ENCODE measurements at places on chromosomes 3 and 15.

GRCh38 chr3:31352331-31352730, 180.4 kb upstream of the STT3B start:
- DNase-seq = no peak

DNA sequence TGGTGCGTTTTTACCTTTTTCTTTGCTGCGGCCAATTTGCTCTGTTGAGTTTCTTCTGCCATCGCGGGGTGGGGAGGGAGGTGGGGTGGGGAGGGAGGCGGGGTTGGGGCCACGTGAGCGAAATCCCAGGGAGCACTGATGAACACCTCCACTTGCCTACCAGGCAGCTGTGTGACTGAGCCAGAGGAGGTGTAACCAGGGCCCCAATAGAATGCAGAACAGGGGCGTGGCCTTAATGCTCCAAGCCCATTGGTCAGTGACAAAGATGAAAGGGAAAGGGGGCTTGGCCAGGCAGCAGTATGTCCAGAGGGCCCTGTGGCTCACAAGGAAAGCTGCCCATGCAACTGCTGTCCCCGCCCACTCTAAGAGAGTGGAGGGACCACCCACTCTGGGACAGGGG, 21.4 kb upstream of the OR4F6 start:
- DNase-seq = no peak

- DNase-seq = peak; percentile 18
Measured at GRCh38 chr3:115448851-115449250, 174.5 kb upstream of the GAP43 start.

GRCh38 chr3:114878114-114878839, 268.8 kb downstream of the ZBTB20 start:
- peak; percentile 8 for DNase-seq

GRCh38 chr3:54283470-54283869, 161.1 kb downstream of the CACNA2D3 start:
- no peak for DNase-seq

DNA sequence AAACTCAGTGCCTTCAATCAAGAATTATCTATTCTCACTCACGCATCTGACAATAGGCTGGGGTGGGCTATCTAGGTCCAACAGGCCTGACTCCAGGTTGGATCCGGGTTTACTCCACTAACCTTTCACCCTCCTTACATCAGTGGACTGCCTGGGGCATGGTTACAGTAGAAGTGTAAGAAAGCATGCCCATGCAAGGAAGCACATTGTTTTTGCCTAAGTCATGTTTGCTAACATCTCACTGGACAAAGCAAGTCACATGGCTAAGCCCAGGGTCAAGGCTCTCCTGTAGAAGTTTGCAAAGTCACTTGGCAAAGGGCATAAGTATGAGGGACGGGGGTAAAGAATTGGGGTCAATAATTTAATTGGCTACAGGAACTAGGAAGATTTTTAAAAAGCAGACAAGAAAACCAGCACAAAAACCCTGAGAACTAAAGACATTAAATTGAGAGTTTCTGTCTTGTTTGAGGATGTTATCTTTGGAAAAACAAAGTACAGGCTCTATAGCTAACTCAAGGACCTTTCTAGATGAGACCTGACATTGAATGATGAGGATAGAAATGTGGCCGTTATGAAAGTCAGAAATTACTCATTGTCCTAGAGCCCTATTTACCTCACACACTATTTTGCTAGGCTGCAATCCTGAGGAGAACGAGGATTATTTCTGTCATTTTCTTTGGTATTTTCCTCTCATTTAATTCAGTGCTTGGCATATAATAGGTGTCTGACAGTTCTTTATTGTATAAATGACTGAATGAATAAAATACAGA, 214.2 kb downstream of the IL20RB start:
- no peak for DNase-seq

- no peak for DNase-seq
Measured at GRCh38 chr3:156389449-156389950, 165.4 kb downstream of the SSR3 start.

GRCh38 chr3:156782319-156782718, 43.8 kb upstream of the LEKR1 start:
- no peak for DNase-seq

- DNase-seq = no peak
Measured at GRCh38 chr3:98623572-98624280, 30.3 kb upstream of the CPOX start.

GRCh38 chr15:67178569-67179210, 75.8 kb downstream of the AAGAB start:
- DNase-seq = peak; percentile 97

- DNase-seq = no peak
Measured at GRCh38 chr15:86837294-86838061, 757.8 kb downstream of the AGBL1 start.
